NCI-H187 (cell line): ENCODE measurements at places on chromosomes 7 and 10.

GRCh38 chr7:14717169-14717568 lies 185.4 kb downstream of the DGKB start:
- no peak for DNase-seq

DNA sequence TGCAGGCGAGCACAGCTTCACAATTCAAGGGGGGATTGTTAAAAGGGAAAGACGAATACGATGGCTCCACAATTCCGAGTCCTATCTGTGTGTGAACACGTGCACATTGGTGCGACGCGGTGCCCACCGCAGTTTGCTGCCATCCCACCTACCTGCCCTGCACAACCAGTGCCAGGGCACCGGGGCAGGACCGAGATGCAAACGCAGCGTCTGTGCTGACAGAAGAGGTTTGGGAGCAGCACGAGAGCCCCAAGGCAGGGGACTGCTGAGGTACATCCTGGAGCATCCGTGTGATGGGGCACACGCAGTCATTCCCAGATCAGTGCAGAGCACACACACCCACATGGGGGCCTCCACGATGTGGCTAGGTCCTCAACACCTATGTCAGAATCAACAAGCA lies 221.3 kb downstream of the DNAJB6 start:
- DNase-seq: no peak

DNA sequence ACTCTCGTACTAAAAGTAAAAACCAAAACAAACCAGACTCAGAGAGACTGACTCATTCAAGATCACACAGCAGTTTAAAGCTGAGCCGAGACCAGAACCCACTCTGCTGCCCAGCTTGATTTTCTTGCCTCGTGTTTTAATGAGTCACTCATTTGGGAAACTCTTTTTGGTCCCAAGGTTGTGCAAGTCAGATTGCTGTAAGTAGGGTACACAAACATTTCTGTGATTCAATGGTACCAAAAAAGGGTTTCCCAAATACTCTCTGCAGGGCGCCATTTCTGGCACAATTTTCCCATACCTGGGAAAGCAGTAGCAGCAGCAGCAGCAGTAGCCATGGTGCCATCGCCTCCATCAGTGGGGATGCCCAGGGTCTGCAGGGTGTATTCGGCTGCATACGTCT lies 69.9 kb downstream of the ASAH2B start:
- no peak for DNase-seq

DNA sequence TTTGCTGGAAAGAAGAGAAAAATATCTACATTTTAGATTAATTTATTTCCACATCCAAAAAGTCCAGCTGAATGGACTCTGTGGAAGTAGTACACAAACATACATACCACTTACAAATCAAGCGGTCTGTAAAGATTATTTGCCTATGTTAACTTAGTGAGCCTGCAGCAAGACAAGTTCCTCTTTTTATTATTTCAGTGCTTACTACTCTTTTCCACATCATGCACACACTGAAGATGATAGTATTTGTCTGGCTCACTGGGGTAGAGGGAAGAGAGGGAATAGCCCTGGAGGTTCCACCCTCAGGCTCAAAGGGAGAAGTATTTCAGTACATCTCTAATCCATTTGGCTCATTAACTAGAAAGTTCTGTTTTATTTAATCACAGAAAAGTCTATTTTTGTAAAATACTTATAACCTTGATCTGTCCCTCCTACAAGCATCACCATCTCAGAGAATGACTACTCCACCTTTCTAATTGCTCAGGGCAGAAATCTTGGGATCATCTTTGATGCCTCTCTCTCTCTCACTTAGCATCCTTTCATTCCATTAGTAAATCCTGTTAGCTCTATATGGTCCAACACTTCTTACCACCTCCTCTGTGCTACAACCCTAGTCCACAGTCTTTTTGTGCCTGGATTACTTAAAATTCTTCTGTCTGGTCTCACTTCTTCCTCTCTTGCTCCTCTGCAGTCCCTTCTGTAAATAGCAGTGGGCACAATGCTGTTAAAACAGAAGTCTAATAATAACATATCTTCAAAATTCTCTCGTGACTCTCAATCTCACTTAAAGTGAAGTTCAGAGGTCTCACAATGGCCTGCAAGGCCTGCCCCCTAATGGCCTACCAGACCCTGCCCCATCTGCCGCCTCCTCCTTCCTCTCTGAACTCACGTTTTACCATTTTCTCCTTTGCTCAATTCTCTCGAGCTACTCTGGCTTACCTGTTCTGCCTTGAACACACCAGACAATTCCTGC lies 64.3 kb upstream of the CCDC6 start:
- no peak for DNase-seq

DNA sequence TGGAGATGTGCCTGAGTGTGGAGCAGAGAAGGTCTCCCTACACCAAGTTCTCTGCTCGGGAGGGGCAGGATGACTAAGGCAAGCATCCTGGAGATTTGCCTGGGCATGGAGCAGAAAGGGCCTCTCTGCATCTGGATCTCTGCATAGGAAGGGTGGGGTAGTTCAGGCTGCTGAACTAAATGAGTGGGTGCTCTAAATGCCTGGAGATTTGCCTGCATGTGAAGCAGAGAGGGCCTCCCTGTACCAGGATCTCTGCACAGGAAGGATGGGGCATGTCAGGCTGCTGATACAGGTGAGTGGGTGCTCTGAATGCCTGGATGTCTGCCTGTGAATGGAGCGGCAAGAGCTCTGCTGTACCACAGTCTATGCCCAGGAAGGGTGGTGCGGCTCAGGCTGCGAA lies 680.7 kb downstream of the SUGCT start:
- no peak for DNase-seq

DNA sequence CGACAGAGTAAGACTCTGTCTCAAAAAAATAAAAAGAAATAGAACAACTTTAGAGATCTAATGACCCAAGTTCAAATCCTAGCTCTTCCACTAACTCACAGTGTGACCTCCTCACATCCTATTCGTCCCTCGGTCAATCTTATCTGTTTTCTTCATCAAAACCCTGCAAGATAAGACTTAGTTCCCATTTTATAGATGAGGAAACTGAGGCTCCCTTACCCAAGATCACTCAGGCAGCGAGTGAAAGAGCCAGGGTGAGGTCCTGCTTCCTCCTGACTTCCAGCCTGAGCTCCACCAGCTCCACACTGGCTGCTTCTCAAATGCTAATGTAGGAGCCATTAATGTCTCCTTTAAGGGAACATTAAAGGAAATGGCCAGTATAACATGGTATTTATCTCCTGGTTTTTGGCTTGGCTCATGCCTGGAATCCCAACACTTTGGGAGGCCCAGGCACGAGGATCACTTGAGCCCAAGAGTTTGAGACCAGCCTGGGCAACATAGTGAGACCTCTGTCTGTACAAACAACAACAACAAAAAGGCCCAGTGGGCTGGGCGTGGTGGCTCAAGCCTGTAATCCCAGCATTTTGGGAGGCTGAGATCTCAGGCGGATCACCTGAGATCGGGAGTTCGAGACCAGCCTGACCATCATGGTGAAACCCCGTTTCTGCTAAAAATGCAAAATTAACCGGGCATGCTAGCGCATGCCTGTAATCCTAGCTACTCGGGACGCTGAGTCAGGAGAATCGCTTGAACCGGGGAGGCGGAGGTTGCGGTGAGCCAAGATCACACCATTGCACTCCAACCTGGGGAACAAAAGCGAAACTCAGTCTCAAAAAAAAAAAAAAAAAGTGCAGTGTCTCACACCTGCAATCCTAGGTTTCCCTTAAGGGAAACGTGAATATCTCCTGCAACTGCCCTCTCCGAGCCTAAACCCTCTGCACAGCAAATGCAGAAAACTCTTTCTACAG lies 3.4 kb upstream of the RHBDD2 start:
- no peak for DNase-seq

DNA sequence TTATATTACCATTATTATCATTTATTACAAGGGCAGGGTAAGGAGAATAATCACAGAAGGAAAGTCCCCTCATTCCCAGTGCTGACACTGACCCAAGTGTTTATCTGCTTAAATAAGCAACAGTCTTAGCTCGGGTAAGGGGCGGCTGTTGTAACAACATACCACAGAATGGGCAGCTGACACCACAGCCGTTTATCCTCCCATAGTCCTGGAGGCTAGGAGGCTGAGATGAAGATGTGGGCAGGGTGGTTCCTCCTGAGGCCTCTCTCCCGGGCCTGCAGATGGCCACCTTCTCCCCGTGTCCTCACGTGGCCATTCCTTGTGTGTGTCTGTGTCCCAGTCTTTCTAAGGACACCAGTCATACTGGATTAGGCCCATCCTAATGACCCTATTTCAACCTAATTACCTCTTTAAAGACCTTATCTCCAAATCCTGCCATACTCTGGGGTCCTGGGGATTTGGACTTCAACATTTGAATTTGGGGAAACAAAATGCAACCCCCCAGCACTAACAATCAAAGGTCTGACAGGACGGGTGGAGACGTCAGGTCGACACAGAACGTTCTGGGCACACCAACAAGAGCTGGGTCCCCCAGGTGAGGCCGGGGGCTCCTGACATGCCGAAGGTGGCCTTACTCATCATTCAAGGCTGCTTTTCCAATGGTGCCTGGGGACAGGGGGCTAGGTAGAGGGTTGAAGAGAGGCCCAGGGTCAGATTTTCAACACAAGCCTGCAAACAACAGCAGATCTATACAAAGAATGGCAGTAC lies 93.5 kb downstream of the TNS3 start:
- no peak for DNase-seq

DNA sequence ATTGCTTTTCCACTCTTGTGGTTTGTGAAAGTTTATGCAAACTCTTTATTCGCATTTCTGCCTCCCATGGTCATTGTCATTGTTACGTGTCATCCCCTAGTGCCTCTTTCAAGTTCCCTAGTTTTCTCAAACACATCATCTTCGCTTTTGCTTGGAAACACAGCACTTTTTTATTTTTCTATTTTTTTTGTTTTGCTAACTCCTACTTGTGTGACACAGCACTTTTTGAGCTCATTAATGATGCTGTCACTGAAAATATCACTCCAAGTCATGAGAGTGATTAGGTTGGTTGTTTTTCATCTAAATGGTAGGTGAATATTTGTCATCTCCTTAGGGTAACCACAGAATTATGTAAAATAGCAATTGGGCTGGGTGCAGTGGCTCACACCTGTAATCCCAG lies 8.5 kb upstream of the STX1A start:
- no peak for DNase-seq

DNA sequence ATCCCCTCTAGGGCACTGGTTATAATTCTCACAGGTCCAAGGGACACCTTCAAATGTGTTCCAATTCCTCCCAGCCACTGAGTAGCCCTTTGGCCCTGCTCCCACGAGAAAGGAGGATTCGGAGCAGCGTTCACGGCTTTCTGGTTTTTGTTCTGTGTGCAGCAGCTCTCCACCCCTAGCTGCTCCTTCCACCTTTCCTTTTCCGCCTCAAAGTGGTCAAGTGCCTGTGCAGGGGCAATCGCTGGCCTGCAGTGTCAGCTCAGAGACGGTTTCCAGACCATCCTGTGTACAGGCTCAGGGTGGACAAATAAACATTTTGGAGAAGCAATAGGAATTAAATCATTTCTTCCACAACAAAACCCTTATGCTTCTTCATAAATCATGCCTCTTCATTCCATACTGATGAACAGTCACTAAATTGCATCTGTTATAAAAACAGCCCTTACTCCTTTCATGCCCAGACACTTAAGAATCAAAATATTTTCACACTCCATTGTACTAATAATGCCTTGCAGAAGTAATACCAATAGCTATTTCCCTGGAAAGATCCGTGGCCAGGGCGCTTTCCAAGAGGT lies 1.1 kb downstream of the KIAA1549 start:
- no peak for DNase-seq

GRCh38 chr10:75497997-75498883 lies 66.8 kb downstream of the LRMDA start:
- DNase-seq: no peak

- no peak for DNase-seq
Measured at GRCh38 chr10:96512524-96513304, 1.0 kb downstream of the TLL2 start.

- no peak for DNase-seq
Measured at GRCh38 chr10:94762393-94762792, at the start of gene CYP2C19. Gene CYP2C19, plus strand, starts transcription at chr10:94762681. Its CDS starts 25 bp downstream, at chr10:94762706.

GRCh38 chr7:54788664-54789063 lies 29.7 kb upstream of the SEC61G start:
- DNase-seq: no peak

DNA sequence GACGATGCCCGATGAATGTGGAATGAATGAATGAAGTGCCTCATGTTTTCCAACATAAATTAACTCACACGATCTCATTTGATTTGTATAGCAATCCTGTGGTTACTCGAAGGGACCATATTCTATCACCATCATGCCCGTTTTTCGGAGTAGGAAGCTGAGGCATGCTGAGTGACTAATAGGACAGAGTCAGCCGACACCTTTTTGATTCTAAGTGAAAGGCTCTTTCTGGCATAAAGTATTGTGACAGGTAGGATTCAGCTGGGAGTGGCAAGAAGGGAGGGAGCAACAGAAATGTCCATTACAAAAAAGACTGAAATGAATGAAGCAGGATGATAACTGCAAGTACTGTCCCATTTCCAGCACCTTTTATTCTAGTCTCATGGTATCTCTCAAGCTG lies 55.7 kb downstream of the KLRG2 start:
- no peak for DNase-seq

DNA sequence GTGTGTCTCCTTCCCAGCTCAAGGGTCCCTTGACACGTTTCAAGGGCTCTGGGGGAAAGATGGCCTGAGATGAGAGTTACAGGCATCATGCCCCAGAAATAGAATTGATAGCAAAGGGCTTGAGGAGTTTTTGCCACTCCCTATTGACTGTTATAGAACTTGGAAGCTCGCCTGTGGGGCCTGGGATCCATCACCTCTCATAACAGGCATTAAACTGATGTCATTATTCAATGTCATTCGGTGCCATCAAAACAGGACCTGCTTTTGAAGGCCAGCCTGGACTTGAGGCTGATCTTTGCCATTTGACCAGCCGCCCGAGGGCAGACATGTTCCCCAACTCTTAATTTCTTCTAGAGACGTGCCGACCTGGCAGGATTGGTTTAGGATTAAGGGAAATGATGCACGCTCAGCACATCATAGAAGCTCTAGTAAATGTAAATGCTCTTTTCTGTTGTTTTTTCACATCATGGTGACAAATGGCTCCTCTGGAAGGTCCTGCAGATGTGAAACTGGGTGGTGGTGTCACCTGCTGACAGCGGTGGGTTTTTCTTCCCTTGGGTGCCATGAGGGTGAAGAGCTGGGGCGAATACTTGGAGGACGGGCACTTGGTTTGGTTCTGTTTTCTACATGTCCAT lies 16.7 kb upstream of the KLF6 start:
- no peak for DNase-seq

- no peak for DNase-seq
Measured at GRCh38 chr10:82319074-82319473, 444.1 kb downstream of the NRG3 start.

DNA sequence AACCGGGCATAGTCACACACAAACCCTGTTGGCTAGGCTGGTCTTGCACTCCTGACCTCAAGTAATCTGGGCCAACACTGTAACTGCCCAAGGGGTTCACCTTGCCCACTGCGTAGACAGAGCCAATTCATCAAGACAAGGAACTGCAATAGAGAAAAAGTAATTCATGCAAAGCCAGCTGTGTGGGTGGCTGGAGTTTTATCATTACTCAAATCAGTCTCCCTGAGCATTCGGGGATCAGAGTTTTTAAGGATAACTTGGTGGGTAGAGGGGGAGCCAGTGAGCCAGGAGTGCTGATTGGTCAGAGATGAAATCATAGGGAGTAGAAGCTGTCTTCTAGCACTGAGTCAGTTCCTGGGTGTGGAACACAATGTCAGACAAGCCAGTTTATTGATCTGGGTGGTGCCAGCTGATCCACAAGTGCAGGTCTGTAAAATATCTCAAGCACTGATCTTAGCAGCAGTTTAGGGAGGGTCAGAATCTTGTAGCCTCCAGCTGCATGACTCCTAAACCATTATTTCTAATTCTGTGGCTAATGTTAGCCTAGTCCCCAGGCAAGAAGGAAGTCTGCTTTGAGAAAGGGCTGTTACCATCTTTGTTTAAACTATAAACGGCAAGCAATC lies 15.6 kb upstream of the FXYD4 start:
- DNase-seq: no peak
